ENCODE measurements at places on chromosomes 1 and 21. TPM values are rescaled to one million over a fixed set of nuclear protein-coding genes. Genes with fewer than 3 reads are reported as not detected.
A peak's percentile ranks its signal among the peaks of the same experiment; 100 is the strongest.

The LCE2A gene
- total RNA-seq, result not detected

The GJB5 gene
- total RNA-seq, result not detected

The CRABP2 gene
- total RNA-seq, result not detected

The FCAMR gene
- total RNA-seq, result 0.14 TPM

The AIRE gene
- total RNA-seq, result not detected

The CNTN2 gene
- not detected for total RNA-seq

DNA sequence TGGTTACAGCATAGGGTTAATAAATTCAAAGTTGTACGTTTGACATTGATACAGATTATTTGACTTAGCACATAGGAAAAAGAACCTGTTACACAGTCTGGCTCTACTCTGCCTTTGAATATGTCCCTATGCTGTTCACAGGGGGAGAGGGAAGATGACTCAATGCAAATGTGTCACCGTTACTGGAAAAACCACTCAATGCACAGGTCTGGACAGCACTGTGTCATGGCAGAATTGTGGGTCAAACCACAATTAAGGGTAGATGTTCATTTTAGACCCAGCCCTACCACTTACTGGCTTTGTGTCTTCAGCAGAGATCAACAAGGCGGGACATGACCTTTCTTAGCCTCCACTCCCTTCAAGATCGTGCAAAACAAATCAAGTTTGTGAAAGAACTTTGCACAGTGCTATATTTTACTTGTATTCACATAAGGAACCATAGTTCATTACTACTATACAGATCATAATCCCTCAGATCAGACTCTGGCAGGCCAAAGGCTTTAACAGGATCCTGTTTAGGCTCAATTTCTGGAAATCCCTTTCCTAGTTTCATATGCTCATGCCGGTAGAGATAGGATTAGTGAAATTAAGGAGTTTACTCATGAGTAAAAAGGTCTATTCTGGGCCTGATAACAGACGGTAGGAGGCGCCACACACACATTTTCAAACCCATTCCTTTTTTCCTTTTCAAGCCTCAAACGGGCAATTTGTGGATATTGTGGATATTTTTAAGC lies 22.1 kb downstream of the EIF2D start:
- DNase-seq, result peak; percentile 26

GRCh38 chr21:45724345-45724961 lies 80.9 kb downstream of the PCBP3 start:
- no peak for DNase-seq

- no peak for DNase-seq
Measured at GRCh38 chr1:227318853-227319607, 738 bp upstream of the CDC42BPA start.

- DNase-seq, result no peak
Measured at GRCh38 chr1:36097693-36098585, 9.2 kb downstream of the ADPRS start.
